DMS 273 treated with DMSO at 0.1 percent for 48 hours (cell line): ENCODE measurements at places on chromosomes 2 and 18.

DNA sequence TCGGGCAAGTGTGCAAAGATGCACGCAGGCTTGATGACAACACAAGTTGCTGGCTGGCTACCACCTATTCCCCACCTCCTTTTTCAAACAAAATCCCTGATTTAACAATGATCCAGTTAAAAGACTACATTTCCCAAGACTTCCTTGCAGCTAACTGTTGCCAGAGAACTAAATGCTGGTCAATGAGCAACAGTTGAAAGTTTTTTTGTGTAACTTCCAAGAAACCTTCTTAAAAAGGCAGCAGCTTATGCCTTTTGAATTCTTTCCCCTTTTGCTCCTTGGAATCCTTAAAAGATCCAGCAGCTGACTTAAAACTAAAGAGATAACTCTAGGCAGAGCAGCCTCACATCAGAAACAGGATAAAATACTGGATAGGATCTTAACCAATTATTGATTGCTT is 38.5 kb downstream of the NPHP1 start:
- DNase-seq = no peak

- peak; percentile 66 for DNase-seq
Measured at GRCh38 chr18:48952287-48953103, 1.7 kb upstream of the SMAD7 start.

DNA sequence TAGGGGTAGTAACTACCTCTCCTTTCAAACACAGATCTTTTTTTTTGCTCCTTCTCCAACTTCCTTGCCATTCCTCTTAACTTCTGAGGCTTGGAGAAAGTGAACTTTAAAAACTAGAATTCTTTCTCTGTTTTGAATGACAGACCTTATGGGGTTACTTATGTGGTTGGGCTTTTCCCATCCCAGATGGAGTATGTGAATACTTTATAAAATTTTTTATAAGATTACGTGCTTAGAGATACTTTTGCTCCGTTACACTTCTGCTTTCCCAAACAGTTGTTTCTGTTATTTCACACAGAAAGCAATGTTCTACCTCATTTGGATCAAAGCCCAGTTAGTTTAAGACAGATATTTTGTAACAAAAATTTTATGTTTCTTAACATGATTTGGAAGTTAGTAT is 20.2 kb downstream of the GREB1L start:
- no peak for DNase-seq

- DNase-seq = no peak
Measured at GRCh38 chr2:25829377-25829704, 48.9 kb downstream of the ASXL2 start.

GRCh38 chr18:11500153-11501122 is 109.0 kb upstream of the SLC35G4 start:
- no peak for DNase-seq

DNA sequence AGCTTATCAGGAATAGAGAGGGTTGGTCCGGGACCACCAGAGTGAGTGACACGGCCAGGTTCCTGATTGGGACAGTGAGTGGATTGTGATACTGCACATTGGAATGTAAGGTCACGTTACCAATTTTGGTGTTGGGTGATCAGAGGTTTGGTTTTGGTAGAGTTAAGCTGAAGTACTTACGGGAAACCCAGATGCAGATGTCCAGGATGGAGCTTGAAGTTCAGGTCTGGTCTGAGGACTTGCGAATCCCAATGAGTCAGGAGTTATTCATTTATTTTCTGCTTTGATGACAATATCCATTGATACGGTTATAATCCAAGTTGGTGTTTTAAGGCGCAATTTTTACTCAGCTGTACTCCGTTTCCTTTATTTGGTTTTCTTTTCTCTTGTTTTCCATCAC is 273.6 kb downstream of the ALPK2 start:
- DNase-seq = no peak

GRCh38 chr2:2647141-2647541 is 316.1 kb upstream of the MYT1L start:
- DNase-seq = no peak

DNA sequence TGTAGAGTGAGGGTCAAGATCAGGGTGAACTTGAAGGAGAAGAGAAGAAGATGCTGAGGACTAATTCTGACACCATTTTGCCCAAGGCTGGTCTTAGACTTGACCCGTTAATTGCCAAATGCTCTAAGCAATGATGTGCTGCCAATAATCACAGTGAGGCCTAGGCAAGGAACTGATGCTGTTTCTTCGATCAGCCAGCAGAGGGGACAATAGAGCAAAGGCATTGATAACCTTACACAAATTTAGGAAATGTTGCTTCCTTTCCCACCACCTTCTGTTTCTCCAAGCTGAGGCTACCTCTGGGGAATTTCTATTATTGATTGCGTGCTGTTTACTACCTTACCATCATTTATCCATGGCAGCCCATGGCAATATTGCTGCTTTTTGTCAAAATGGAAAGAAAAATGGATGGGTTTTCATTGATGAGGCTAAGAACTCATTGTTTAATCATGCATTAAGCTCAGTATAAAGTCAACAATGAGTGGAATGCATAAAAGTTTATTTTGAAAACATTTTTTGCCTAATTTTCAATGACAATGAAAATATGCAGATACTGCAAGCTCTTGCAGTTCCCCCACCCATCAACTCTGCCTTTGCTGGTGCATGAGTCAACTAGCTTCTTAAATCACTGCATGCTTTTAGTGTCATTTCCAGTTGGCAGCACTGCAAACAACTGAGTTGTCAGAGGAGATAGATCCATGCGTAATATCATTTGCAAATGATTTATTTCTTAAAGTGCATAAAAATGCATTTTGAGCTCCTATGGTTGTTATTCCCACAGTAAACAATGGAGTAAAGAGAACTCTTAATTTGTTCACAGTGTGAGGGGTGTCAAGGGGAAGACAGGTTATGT is 116.4 kb upstream of the NYAP2 start:
- DNase-seq = peak; percentile 3

- DNase-seq = no peak
Measured at GRCh38 chr2:152520759-152521158, 185.8 kb downstream of the FMNL2 start.

GRCh38 chr2:230348787-230349186 is 21.8 kb downstream of the SP140L start:
- DNase-seq = no peak

- DNase-seq = no peak
Measured at GRCh38 chr2:36427790-36428243, 72.2 kb downstream of the CRIM1 start.

- DNase-seq = no peak
Measured at GRCh38 chr2:119158563-119159347, at the start of gene C1QL2. C1QL2 (minus strand) TSS chr2:119158751; CDS start chr2:119158269, 482 bp downstream.

- no peak for DNase-seq
Measured at GRCh38 chr2:26905341-26906198, 57.6 kb downstream of the DPYSL5 start.

DNA sequence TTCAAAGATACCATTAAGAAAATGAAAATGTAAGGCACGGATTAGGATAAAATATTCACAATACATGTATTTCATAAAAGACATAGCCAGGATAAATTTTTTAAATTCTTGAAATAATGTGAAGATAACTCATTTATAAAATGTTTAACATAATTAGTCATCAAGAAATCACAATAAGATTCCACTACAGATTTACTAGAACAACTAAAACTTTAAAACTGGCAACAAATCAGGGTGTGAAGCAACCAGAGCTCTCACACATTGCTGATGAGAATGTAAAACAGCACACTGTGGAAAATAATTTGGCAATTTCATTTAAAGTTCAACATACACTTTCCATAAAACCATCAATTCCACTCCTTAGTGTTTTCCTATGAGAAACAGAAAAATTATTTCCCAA is 89.6 kb upstream of the UBE2E3 start:
- no peak for DNase-seq

DNA sequence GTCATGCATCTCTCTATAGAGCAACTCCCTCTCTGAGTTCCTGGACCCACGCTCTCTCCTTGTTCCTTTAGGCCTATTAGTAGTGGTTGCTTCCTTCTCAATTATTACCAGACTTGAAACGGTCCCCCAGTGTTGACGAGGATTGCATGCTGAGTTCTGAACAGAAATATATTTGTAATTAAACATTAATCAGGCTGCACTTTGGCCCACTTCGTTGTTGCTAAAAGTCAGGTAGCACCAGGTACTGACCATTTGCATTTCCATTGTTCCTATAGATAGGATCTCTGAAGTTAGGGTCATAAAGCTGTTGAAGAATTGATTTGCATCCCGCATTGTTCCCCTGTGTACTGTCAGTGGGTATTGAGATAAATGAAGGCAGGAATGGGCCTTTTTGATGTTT is 36.9 kb upstream of the TTR start:
- DNase-seq = no peak

DNA sequence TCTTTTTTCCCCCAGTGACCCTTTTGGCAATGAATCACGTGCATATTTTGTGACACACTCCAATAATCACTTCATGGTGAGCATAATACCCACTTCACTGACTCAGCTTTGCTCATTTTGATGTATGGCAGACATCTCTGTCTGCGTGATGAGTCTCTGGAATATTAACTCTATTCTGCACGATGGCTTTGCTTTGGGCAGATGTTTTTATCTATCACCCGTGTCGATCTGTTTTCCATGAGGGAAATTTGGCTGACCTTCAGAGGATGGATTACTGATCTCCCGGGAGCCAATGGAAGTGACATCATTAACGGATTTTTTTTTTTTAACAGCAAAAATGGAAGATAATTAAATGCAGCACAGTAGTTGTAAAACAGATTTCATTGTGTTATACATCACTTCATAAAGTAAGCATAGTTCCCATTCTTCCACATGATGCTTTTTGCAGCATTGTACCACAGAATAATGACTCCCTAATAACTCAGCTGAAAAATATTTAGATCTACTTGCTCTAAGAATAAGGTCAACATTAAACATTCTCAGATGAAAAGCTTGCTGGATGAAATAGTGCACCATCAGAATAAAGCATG is 29.8 kb downstream of the CDC42EP3 start:
- DNase-seq = no peak

DNA sequence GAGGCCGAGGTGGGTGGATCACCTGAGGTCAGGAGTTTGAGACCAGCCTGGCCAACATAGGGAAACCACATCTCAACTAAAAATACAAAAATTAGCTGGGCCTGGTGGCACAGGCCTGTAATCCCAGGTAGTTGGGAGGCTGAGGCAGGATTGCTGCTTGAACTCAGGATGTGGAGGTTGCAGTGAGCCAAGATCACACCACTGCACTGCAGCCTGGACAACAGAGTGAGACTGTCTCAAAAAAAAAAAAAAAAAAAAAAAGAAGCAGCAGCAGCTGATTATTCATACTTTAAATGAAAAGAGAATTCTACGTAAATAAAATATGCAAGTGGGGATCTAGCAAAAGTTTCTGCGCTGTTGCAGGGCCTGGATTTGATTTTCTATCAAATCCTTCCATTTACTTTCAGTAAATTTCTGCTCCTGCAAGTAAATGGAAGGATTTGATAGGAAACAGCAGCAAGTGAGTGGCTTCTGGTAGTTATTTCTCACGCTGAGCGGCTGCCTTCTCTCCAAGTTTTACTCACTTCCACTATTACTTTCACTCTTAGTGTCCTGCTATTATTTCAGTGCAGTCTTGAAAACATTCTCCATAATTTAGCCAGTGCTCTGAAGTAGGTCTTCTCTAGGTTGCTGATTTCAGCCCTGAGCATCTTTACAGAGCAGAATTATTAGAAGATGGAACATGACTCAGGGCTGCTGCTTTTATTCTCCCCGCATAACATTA is 68.4 kb downstream of the SLC16A14 start:
- DNase-seq = no peak

- DNase-seq = no peak
Measured at GRCh38 chr2:151161821-151162551, 99.7 kb downstream of the RBM43 start.

DNA sequence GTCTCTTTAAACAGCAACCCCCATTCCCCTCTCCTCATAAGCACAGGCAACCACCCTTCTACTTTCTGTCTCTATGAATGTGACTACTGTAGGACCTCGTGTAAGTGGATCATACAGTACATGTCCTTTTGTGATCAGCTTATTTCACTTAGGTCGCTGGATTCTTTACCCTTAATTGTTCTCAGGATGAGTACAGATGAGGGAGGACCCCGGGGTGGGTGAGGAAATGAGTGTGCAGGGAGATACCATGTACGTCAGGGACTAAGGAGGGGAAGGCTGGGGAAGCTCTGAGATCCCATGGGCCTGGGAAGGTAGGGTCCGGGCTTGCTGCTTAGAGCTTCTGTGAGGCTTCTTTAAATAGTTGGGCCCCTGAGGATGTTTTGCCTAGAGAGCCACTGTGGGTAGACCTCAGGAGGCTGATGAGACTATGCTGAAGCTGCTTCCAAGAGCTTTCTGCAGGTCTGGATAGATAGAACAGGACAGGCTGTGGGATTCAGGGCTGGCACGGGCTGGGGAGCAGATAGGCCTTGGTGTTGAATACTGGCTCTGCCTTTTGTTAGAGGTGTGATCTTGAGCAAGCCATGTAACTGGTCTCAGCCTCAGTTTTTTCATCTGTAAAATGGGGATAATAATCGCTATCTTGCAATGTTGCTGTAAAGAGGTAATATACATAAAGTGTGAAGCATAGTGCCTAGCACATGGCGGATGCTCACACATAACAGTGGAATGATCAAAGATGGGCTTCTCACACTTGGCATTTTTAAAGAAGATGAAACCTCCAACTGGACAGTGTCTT is 155.3 kb downstream of the PRKCE start:
- DNase-seq = no peak

DNA sequence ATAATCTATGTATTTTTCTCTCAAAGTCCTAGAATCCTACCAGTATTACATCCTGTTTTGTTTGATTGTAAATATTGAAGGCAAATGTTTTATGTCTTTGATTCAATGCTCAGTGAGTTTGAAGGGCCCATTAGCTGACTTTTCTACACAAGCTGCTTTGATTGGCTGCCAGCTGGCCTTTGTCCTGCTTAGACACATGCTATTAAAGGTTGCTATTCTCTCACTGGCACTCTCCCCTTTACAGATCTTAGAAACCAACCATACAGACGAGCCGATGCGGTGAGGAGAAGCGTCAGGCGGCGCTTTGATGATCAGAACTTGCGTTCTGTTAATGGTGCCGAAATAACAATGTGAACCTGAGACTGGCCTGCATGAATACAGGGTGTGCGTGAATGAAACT is 69.7 kb downstream of the PRPF40A start:
- DNase-seq = no peak

DNA sequence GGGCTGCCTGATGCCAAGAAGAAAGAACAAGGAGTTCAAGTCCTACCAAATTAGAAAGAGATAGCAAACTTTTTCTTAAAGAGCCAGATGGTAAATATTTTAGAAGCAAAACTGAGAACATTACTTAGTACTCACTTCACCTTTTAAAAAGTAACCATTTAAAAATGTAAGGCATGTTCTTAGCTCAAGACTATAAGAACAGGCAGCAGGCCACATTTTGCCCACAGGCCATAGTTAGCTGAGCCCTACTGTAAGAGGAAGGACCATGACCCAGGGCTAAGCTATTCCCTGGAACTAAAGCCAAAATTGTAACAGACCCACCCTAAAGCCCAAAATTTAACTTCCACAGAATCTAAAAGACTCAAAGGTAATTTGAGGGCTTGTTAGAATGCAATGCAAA is 31.3 kb downstream of the USP40 start:
- no peak for DNase-seq

GRCh38 chr2:101725515-101726192 is 28.1 kb downstream of the MAP4K4 start:
- DNase-seq = no peak

- no peak for DNase-seq
Measured at GRCh38 chr2:238339814-238340213, 19.5 kb downstream of the TRAF3IP1 start.

GRCh38 chr18:10822456-10822855 is 296.6 kb downstream of the NAPG start:
- no peak for DNase-seq

- no peak for DNase-seq
Measured at GRCh38 chr18:48302736-48303135, 106.4 kb downstream of the ZBTB7C start.
